ENCODE measurements at places on chromosomes 5 and 9.
A peak's percentile ranks its signal among the peaks of the same experiment; 100 is the strongest.

- no peak for DNase-seq
These were observed 287.1 kb downstream of the TENT4A start for GRCh38 chr5:7000310-7000709.

GRCh38 chr5:38722918-38723317 lies 122.9 kb upstream of the OSMR start:
- no peak for DNase-seq

DNA sequence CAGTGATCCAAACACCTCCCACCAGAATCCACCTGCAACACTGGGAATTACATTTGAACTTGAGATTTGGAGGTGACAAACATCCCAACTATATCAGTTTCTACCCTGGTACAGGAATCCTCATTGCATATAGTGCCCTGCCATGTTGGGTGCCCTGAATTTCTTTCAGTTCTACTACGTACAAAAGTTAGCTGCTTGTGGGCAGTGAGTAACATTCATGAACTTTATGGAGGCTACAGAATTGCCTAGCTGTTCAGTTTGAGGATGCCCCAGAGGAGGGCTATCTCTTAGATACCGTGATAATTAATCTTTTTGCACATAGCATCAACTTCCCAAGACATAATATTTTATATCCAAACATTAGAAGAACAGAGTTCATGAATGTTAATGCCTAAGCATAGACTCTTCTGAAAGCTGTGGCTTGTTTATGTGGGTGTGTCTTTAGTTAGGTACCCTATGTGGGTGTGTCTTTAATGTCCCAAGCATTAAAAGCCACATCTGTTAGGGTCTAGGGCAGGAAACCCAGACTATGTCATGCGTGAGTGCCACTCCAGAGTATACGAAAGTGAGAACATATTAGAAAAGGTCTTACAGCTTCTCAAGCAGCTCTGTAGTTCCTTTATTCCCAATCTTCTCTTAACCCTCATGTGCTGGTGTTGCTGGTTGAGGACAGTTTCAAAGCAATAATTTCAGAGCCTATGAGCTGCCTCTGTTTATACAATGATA lies 47.0 kb upstream of the CHD1 start:
- no peak for DNase-seq

DNA sequence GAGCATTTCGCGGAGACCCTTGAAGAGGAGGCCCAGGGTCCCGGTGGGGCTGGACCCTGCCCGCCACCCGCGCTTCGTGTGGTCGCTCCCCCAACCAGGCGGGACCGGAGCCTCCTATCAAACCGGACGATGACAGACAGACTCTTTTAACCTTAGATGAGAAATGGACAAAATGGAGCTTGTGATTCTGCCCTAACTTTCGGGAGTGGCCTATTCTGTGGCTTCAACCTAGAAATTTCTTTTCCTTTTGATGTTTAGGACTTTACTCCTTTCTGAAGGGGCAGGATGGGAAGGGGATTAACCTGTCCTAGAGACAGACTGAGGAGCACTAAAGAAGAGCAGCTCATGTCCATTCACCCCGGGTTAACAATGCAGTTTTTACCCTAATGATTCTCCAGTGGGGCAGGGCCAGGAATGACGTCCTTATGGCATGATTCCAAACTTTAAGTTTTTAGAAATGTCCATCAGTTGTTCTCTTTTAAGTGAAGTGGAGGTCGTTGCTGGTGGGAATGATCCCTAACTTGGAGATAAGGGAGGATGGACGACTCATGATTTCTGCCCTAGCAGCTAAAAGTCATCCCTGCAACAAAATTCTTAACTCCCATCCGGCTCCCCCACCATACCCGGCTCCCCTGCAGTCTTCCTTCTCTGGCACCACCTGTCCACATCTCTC lies 1.0 kb downstream of the NIPSNAP3A start:
- DNase-seq: peak; percentile 43

DNA sequence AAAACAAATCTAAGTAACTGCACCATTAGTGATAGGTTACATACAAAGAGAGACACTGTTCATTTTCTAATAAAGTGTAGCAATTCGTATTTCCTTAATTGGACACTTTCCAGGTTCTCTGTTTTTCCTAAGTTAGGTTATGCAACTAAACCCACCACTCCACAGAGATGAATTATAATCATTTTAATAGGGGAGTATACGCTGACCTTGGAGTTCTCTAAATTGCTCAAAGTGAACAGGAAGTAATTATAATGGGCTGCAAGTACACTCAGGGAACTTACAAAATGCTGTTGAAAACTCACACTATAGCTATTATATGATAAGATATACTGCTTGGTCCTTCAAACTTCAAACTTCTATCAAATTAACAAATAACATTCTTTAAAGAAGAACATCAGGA lies 18.2 kb upstream of the ADCY2 start:
- no peak for DNase-seq

DNA sequence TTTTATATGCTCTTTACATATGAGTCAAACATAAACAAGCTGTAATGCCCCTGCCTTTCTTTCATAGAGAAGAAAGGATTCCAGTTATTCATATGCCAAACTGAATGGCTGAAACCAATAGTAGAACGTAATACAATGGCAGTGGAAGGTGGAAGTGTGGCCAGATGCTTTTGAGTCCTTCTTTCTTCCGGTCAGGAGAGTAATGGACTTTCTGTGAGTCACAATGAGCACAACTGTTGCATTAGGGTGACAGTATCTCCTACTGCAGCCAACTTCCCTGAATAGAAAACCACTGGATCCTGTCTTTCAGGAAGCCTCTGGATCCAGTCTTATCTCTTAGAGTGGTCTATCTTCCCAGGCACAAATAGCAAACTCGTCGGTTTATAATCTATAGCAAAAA lies 855.2 kb downstream of the MAT2B start:
- DNase-seq: no peak

- no peak for DNase-seq
These were observed 22.6 kb downstream of the CNTFR start for GRCh38 chr9:34566972-34567371.

- DNase-seq: no peak
These were observed 12.3 kb upstream of the SPATA31D4 start for GRCh38 chr9:81915801-81916505.

DNA sequence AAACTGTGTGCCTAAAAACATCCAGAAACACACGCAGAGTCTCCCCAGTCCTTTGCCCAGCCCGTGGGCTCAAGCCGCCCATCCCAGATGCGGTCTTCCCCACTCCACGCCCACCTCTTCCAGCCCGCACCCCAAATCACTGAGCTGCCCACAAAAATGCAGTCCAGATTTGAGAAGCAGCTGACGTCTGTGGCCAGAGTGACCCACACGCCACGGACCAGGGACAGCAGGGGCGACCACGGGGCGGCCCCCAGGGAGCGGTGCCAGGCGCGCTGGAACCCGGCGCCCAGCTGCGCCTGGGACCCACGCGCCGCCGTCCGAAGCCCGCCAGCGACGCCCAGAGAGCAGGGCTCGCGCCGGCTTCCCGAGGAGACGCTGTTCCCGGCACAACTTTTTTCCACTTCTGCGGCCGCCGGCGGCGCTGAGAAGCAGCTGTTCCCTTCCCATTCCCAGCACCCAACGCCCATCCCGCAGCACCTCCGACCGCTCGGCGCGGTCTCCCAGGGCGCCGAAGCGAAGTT lies 674 bp downstream of the LHFPL2 start:
- peak; percentile 65 for DNase-seq

GRCh38 chr5:91123901-91124300 lies 259.2 kb downstream of the ARRDC3 start:
- no peak for DNase-seq

- DNase-seq: no peak
These were observed 2.0 kb upstream of the ZNF622 start for GRCh38 chr5:16467363-16468219.

GRCh38 chr5:141713616-141714309 lies 31.7 kb upstream of the ARAP3 start:
- no peak for DNase-seq

DNA sequence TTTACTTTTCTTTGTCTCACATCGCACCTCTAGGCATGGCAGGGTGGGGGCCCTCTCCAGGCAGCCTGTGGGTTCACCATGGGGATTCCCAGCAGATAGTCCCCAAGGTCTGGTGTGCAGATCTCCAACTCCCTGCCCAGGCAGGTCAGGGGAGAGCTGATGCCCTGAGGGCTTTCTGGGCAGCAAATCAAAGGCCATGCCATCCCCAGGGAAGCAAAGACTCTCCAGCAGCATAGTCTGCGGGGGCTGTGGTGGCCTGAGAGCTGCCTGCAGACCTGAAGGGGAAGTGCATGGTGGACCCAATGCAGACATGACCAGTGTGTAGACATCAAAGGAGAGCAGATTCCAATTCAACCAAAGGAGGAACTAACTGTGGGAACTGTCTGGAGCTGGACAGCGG lies 7.7 kb downstream of the NEURL1B start:
- no peak for DNase-seq

DNA sequence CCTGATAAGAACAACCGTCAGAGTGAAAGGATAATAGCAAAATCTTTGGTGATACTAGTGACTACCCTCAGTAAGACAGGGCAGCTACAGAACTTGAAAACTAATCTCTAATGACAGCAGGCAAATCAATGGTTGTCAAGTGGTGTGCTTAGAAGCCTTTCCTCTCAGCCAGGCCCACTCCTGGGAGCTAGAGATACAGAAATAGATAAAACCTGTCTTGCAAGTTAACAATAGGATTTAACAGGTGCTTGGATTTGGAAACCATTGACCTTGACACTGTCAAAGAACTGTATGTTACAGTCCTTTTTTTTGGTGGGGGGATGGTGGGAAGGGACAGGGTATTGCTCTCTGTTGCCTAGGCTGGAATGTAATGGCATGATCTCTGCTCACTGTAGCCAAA lies 118.6 kb downstream of the BASP1 start:
- no peak for DNase-seq

GRCh38 chr5:119532637-119533036 lies 80.3 kb downstream of the HSD17B4 start:
- no peak for DNase-seq

DNA sequence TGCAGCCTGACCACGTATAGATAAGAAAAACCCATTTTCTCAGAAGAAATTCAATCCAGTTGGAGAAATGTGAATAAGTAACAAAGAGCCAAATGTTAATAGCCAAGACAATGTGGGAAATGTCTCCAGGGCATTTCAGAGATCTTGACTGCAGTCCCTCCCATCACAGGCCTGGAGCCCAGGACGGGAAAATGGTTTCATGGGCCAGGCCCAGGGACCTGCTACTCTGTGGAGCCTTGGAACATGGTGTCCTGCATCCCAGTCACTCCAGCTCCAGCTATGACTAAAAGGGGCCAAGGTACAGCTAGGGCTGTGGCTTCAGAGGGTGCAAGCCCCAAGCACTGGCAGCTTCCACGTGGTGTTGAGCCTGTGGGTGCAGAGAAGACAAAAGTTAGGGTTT lies 490.0 kb downstream of the CYLC2 start:
- no peak for DNase-seq

DNA sequence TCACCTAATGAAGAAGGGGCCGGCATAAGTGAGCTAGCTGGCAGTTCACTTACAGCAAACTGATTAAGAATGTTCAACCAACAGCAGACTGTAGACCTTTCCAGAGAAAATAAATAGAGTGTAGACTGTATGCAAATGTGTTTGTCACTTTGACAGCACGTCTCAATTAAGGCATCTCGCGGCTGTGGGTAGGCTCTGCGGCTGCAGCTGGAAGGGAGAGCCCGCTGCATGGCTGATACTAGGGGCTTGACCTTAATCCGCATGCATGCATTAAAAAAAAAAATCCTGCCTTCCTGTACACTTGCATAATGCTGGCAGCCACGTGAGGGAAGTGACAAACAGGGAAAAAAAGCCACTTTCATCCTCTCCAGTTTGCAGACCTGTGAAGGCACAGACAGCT lies 82.3 kb downstream of the CRB2 start:
- DNase-seq: no peak

GRCh38 chr9:126435626-126436025 lies 109.0 kb downstream of the MVB12B start:
- DNase-seq: no peak
